HuH-7.5 (cell line): ENCODE measurements at places on chromosomes 4 and X.

GRCh38 chr4:110020139-110020538, 107.5 kb downstream of the EGF start:
- DNase-seq = no peak

DNA sequence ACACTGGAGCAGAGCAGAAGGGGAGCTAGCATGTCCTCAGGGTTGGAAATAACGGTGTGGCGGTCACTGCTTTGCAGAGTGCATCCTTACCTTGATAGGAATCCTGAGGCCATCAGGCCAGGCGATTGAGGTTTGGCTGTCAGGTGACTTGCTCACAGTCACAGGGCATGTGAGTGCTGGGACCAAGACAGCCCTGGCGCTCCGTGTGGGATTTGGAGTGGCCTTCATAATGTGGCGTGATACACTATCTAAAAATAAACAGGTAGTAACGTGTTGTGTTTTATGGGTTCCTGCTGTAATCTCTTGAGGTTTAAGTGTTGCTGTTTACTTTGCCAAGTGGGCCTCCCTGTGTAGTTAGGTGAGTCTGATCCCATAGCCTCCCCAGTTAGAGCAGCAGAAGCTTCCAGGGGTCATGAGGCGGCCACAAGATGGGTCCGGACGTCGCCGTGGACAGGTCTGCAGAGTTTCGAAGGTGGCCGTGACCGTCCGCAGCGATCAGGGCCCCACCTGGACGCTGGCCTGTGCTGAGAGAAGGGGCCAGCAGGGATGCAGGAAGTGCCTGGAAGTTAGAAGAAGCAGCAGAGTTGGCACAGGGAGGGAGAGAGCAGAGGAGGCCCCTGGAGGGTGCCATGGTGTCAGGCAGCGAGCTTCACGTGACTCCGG, 27.7 kb downstream of the RGS12 start:
- DNase-seq = no peak

DNA sequence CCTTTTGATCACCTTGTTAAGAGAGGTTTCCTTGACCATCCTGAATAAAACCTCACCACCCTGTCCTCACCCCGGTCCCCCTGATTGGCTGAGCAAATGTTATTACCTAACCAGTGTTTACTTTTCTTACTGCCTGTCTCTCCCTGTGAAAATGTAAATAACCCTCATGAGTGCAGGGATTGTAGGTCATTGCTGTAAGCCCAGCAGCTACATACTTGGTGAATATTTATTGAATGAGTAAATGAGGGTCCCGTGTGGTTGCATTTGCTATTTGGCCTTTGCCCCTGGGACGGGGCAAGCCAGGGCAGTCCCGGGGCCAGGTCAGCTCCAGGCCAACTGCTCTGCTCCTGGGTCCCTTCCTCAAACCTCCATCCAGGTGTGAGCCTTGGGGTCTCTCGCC, 55.5 kb upstream of the CLCN4 start:
- DNase-seq = peak; percentile 74

DNA sequence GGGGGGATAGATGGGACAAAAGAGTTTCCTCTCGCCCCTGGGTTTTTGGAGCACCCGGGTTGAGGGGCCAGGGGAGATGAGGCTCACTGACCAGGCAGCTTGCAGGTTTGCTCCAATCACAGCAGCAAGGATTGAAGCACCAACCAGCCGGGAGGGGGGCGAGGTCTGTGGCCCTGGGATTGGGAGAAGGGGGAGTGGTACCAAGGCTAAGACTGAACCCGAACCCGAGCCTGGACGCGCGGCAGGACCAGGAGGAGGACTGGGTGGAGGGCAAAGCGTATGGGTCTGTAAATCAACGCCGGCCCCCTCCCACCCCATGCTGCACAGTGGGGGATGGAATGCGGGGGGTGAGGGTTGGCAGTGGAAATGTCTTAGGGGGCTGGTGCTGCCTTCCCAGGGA, 3.5 kb downstream of the SOX3 start:
- DNase-seq = no peak

GRCh38 chrX:115642895-115643530, 82.0 kb downstream of the PLS3 start:
- DNase-seq = no peak

DNA sequence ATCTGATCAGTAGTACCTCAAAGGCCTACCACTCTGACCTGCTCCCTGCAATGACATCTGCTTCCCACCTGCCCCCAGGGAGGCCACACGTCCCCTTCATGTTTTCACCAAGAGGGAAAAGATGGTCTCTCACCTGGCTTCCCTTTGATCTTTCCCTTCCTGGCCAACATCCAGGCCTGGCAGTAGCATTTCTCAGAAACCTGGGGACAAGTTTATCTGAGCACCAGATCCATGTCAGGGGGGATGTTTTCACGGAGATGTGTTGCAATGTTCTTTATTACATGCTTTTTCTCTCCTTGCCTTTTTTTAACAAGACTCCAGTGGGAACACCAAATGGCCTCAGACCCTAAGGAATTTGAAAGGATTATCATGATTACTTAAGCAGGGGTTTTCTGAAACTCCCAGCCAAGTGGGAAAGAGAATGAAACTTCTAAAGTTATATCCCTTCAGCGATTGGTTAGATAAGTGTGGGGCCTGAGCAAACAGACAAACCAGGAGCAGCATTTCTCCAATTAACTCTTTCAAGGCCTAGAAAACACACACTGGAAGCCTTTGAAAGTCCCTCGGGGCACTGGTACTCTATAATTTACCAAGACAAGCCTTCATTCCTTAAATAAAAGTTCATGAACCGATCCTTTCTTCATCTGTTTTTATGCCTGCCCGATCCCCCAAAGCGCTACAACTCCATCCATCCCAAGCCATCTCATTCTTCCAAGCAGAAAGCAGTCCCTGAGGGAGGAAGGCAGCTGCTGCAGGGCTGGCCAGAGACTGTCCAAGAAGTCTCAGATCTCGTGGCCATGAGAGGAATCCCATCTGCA, 94.1 kb downstream of the BCOR start:
- no peak for DNase-seq

DNA sequence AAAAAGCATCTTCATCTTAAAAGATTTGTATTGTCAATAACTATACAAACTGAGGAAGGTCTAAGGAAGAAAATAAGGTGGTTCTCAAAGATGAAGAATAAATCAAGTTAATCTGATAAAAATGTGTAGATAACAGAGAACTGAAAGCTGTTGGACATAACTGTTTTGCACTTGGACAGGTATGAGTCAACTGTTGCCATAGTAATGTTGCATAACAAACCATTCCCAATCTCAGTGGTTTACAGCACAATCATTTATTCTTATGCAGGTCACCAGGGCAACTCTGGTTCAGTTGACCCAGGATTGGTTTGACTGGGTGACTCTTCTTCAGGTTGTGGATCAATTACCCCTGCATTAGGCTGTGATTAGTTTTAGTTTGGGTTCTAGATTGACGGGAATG, 2197.7 kb downstream of the ARAP2 start:
- no peak for DNase-seq
